NCI-H345 (cell line): ENCODE measurements at places on chromosomes 16 and 17.

- no peak for DNase-seq
Measured at GRCh38 chr17:28777178-28777577, 33.4 kb downstream of the TRAF4 start.

DNA sequence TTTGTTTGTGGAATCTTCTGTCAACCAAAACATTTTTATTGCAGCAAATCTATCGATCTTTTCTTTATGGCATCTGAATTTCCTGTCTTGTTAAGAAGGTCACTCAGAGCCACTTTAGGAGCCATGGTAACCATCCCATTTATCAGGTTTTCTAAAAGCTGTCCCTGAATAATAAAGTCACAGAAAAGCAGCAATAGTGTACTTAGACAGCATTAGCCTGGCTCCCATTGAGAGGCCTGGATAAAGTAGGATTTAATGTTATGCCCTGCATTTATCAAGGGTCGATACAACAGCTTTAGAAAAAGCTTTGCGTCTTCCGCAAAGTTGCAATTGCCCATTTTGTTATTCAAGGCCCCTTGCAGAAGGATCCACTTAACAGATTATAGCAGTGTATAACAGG is 10.1 kb upstream of the CD300LF start:
- DNase-seq: no peak

- DNase-seq: no peak
Measured at GRCh38 chr16:64381979-64382378, 739.9 kb downstream of the CDH11 start.

DNA sequence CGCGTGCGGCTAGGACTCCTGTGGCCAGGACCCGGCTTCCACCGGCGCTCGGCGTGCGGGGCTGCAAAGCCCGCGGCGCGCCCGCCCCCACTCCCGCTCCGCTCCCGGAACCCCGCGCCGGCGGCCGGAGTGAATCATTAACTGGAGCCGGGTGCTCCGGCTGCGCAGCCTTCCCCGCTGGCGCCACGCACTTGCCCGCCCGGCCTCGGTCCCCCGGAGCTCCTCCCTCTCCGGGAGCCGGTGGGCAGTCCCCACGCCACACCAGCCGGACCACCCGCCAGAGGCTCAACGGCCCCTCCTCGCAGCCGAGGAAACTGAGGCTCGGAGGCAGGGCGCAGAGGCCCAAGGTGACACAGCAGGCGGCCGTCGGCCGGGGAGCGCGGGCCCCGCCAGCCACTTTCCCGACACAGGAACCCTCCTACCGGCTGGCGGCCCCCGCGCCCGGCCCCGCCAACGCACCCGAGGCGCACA is 580 bp downstream of the BCAR1 start:
- no peak for DNase-seq

DNA sequence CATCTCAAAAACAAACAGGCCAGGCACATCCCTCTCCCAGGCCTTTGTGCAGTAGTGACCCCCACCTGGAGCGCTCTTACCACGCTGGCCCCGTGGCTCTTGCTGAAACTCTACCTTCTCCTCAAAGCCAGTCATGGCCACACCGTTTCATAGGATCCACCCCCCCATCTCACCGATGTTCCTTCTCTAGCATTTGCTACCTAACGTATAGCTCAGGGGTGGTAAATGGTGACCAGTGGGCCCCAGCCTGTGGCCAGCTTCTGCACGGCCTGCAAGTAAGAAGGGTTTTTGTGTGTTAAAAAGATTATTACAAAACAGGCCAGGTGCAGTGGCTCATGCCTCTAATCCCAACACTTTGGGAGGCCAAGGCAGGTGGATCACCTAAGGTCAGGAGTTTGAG is 43.8 kb downstream of the RMI2 start:
- no peak for DNase-seq
